ENCODE measurements at places on chromosomes 1 and 21. TPM values are rescaled to one million over a fixed set of nuclear protein-coding genes. Genes with fewer than 3 reads are reported as not detected.
A peak's percentile ranks its signal among the peaks of the same experiment; 100 is the strongest.

- DNase-seq, result peak; percentile 84
These were observed at the start of gene CFAP45 for GRCh38 chr1:159900086-159900680. Gene CFAP45, minus strand, starts transcription at chr1:159900165. Its CDS starts 67 bp downstream, at chr1:159900098.

- peak; percentile 9 for DNase-seq
These were observed 691.2 kb downstream of the USP25 start for GRCh38 chr21:16421007-16421406.

- peak; percentile 4 for DNase-seq
These were observed at the start of gene CHI3L1 for GRCh38 chr1:203186446-203187303. Gene CHI3L1, minus strand, starts transcription at chr1:203186704. Its CDS starts 81 bp downstream, at chr1:203186623.

GRCh38 chr1:70288166-70288565 is 66.4 kb downstream of the ANKRD13C start:
- DNase-seq, result no peak

GRCh38 chr1:193310564-193310963 is 124.2 kb upstream of the B3GALT2 start:
- DNase-seq, result no peak

DNA sequence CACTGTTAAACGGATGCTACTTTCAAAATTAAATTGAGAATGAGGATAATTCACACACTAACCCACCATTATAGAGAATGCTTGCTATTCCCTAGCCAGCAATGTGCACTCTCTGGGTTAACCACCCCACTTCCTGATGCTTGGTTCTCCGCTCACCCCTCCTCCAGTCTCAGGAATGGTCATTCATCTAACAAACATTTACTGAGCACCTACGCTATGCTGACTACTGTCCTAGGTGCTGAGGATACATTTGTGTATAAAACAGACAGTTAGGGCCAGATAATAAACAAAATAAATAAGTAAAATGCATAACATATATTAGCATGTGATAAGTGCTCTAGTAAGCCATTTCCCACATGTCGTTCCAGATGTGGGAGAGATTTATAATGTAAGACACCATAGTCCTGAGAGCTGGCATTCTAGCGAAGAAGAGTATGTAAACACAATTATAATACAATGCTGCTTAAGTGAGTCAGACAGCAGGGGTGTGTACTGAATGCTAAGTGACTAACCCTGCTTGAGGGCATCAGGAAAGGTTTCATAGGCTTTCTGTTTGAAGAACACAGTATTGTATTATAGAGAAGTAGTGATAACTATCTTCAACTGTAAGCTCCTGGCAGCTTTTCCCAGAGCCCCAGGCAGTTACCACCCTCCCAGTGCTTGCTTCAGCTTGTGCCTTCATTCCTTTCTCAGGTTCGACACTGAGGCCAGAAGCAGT is 126.7 kb upstream of the CACHD1 start:
- peak; percentile 75 for DNase-seq

DNA sequence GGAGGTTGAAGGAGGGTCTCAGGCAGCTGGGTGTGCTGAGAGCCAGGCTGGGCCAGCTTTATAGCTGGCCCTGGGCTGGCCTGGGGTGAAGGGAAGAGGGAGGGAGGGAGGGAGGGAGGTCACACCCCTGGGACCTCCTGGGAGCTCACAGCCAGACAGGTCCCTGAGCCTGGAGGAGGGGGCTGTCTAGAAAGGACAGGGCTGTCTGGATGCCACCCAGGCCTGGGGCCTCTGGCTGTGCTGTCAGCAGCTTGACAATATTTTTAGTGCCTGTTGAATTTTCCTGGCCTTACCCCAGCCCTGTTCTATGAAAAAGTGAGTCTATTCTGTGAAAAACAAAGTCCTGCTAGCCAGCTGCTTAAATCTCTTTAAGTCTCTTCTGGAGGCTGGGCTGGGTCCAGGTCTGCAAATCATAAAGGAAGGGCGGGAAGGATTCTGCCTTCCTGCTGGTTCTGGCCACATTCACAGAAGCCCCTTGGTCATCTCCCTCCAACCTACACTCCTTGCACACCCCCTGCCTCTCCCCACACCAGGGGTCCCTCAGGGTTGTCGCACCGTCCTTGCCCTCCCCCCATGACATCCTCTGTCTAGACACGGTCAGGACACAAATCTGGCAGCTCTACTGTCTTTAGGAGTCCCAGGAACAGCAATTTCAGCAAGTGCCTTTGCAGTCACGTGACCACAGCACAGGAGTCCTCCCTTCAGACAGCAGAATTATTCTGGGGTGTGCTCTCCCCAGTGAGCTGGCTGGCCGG is at the start of gene LEFTY2:
LEFTY2 (minus strand) TSS at position 34 of the 755 bp plus-strand sequence. CDS start 80 bp downstream, outside the sequence.
- peak; percentile 17 for DNase-seq

GRCh38 chr21:28339403-28339802 is 653.3 kb downstream of the LTN1 start:
- DNase-seq, result peak; percentile 14

DNA sequence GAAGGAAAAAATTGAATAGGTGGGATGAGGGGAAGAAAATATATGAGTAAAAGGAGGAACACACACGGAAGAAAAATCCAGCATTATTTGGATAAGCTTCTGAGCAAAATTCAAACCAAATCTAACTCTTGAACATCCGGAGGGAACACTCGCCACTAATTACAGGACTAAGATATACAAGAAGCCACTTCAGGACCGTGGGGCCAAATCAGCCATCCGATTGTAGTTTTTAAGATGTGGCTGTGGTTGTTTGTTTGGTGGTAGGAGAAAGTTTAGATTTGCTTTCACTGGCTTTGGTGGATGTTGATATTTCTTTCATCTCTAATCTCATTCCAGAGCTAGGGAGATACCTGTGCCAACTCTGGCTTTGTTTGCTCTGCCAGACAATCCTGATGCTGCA is 43.7 kb upstream of the ADAMTS1 start:
- no peak for DNase-seq

DNA sequence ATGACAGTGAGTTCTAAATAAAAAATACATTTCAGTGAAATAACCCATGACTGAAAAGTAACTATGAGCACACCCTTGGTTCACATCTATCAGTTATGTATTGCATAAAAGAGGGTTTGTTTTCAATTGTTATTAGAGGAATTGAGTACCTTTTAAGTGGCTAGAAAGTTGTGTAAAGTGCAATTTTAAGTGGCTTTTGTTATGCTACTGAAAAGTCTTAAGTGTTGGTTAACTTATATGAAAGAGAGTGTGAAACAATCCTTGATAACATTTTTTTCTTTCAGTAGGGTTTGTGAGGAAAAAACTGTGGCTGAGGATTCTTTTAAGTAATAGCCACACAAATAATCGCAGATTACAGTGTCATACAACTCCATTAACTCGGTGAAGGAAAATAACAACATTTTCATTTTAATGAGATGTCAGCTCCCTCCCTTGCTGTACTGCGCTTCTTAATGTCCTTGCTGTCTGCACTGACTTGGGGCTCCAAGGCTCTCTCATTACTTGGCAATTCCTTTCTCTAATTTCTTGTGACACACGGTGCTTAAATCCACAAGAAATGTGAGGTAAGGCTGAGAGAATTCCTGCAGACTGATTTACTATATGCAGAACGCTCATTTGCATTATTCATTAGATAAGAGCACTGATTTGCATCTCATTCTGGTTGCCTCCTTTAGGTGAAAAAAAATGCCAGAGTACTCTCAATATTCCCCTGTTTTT is 40.6 kb downstream of the NTNG1 start:
- no peak for DNase-seq

The RSPH1 gene
- not detected for total RNA-seq

DNA sequence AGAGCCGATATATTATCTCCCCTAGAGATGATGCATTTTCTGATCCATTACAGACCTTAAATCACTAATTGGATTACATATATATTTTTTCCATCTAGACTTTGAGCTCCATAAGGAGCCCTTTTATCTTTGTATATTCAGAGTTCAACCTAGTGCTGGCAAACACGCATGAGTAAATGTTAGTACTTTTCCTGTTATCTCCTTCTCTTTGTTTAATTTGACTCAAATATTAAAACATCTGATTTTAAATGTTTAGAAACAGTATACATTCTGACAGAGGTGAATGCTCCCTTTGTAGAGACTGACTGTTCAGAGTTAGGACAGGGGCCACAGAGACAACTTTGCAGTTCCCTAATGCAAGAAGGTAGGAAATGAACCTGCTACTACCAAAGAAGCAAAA is 37.1 kb downstream of the EIF2B3 start:
- DNase-seq, result no peak

The CELA2B gene
- total RNA-seq, result not detected

DNA sequence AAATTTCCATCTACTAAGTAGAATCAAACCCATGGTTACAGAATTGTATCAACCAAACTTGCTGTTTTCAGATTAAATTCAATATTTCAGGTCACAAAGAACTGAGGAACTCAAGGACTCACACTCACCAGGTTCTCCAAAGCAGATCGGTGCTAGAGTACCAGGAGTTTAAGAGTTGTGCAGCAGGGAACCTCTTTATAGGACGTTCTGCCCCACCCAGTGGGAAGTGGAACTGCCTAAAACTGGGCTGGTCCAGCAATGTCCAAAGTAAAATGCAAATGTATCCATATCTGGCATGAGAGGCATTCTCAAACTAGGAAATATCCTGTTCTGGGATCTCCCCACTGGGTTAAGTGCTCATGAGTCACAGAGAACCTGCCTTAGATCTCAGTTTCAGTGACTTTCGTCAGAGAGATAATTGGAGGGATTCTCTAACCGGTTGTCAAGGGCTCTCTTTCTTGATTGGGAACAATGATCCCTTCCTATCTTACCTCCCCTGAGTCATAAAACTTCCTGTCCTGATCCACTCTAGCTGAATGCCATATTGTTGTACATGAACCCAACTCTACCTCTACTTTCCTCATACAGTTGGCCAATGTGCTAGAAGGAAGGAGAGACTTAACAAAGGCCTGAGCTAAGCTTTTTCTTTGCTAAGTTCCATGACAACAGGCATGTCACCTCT is at the start of gene SPRR2D:
SPRR2D (minus strand) TSS at position 171 of the 682 bp plus-strand sequence. CDS start 774 bp downstream, outside the sequence.
- no peak for DNase-seq

DNA sequence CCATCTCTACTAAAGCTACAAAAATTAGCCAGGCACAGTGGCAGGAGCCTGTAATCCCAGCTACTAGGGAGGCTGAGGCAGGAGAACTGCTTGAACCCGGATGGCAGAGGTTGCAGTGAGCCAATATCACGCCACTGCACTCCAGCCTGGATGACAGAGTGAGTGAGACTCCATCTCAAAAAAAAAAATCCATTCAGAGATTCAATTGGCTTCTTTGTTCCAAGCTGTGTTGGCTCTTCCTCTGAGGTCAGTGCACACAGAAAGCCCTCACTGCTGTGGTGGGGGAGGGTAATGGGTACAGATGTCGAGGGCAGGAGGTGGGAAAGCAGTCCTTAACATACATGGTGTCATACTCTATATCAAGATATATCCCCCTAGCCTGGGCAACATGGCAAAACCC is 14.7 kb downstream of the TIE1 start:
- no peak for DNase-seq

DNA sequence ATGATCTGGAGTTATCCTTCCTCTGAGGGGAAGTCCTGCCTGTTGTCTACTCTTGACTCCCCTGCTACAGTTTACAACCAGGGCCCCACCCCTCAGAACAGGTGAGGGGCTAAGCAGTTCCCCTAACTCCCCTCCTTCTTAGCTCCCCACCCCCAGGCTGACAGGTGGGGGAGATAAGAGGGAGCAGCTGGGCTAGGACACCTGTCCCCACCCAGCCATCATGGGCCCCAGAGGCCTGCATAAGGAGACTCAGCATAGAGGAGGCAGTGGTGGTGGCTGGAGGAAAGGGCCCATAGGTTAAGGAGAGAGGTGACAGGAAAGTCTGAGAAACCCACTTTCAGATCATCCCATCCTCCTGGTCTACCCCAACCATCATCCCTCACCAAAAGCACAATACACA is 6.8 kb downstream of the MEF2D start:
- no peak for DNase-seq

DNA sequence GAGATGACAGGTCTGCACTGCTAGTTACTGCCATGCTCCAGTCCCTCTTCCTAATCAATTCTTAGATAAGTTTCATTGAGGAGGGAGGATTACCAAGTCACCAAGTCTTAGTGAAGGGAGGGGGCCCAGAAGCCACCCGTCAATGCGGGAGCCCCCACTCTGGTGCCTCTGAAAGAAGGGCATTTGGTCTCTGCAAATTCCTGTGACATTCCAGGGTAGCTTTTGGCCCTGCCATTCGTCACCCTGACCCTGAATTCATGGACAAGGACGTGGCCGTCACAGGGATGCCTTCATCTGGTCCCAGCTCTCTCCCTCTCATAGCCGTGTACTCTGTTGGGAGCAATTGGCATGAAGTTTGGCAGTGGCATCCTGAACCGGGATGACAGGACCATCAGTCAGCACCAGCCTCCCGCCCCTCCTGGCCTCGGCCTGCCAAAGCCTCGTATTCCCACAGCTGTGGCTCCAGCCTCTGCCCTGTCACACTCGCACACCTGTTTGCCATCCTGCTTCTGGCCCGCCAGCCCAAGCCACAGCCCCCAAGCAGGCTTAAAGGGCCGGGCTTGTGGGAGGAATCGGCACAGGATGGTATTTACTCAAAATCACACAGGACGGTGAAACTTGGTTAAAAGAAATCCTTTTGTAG is 150.7 kb downstream of the CLIC6 start:
- DNase-seq, result no peak

DNA sequence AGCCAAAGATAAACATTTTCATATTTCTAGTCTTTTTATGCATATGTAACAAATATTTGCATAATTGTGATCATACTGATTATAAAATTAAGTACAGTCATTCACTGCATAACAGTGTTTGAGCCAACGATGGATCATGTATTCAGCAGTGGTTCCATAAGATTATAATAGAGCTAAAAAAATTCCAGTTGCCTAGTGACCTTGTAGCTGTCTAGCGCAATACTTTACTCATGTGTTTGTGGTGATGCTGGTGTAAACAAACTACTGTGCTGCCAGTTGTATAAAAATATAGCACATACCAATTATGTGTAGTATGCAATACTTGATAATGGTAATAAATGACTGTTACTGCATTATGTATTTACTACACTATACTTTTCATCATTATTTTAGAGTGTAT is 2.1 kb upstream of the S100A10 start:
- DNase-seq, result no peak

DNA sequence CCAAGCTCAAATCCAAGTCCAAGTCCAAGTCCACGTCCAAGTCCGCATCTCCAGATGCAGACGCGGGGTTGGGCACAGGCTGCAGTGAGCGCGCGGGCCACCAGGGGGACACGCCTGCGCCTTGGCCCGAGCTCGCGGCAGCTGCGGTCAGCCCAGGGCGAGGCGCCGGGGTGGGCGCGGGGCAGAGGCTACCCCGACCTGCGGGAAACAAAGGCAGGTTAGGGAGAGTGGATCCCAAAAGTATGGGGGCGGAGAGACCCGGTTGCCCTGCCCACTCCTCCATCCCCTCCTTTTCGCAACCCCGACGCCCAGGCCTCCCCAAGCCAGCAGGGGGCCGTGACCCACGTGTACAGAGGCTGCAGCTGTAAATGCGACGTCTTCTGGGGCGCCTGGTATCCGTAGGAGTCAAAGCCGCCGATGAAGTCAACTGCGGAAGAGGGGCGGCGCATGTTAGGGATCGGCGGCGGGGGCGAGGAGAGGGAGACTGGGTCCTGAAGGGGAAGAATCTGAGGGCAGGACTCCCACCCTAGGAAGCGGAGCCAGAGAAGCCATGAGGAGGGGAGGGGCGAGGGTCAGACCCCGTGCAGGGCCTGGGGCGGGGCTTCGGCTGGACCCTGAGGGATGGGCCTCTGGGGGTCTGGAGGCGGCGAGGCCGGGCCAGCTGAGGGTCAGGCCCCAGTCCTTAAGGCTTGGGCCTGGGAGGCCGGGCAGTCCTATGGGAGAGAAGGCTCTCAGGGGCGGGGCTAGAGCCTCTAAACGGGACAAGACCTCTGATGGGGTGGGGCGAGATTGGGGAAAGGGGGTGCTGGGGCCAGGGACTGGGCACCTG is 58.0 kb downstream of the NKAIN1 start:
- peak; percentile 71 for DNase-seq

GRCh38 chr1:155900161-155900560 is 11.0 kb downstream of the RIT1 start:
- no peak for DNase-seq

The HOOK1 gene
- total RNA-seq, result 0.14 TPM
